Nucleus accumbens (tissue), 56 donors: ENCODE measurements at places on chromosomes 12 and 14.

- DNase-seq = no peak
Measured at GRCh38 chr12:87952850-87953249, 76.4 kb downstream of the C12orf50 start.

DNA sequence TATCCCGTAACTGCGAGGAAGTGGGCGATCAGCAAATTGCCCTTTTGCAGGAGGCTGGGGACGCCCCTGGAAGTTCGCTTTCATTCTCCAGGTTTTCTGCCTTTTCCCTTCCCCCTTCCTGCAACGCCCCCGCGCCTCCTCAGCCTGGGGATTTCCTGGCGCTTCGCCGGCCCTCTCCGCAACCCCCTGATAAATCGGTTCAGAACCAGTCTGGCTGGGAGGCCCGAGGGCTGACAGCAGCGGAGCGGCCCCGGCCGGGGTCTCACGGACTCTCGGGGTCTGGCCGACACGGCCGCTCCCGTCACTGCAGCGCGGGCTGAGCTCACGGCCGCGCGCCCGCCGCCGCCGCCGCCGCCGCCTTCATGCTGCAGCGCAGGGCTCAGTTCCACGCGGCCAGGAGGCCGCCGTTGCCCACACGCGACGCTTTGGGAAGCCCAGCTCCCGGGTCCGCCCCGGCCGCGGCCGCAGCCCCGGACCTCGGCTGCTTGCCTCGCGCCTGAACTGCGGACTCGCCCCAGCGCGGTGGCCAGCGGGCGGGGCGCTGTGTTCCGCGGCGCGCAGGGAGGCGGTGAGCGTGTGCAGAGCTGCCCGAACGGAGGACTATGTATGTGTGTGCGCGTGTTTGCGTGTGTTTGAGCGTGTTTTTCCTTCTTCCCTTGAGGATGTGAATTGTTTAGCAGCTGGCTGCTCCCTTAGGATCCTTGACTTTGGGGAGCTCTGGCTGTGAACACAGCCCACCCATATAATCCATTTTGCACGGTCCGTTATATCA is at the start of gene LRFN5:
Gene LRFN5 (plus strand): TSS at position 345 of the 772 bp plus-strand sequence.
- DNase-seq = peak; percentile 33

DNA sequence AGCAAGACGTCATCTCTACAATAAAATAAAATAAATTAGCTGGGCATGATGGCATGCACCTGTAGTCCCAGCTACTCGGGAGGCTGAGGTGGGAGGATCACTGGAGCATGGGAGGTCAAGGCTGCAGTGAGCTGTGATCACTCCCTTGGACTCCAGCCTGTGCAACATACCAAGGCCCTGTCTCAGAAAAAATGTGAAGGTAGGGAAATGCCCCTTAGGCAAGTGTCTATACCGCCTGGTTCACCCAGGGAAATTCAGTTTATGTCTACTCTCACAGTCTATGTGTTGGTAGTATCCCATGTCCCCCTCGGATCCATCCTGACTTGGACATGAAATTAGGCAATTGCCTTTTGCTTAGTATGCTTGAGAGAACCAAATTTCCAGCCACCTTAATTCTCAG is 88.4 kb upstream of the TMEM132C start:
- DNase-seq = no peak

DNA sequence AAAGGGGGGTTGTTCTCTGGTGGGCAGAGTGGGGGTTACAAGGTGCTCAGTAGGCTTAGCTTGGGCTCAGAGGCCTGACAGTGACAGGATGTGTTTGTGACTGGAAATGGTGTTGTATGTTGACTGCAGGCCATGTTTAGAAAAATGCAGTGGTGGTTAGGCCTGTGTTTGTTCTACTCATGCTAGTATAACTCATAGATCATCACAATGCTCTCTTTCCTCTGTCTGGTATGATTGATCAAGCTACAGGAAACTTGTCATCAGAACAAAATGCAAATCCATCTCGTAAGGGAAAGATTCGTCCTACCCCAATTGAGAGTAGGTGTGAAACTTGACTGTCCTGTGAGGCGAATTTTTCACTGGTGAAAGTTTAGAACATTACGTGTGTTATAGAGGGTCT is 11.8 kb downstream of the TPH2 start:
- no peak for DNase-seq

- no peak for DNase-seq
Measured at GRCh38 chr12:18270958-18271460, 9.7 kb downstream of the PIK3C2G start.

DNA sequence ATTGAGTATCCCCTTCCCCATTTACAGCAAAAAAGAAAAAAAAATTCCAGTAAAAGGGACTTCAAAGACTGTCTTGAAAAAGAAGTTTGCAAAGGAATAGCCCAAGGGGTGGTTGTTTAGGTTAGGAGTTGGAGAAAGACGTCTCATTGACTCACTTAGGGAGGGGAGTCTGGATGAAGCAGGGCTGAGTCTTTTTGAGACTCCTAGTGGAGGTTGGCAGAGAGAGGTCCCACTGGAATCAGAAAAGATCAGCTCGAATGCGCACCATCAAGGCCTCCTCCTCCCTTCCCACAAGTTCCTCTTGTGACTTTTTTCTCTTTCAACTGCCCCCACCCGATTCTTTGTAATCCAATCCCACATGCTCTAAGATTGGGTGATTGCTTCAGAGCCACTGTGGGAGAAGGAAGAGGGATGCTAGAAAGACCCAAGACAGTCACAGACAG is 1.9 kb downstream of the ARHGEF40 start:
- DNase-seq = no peak

DNA sequence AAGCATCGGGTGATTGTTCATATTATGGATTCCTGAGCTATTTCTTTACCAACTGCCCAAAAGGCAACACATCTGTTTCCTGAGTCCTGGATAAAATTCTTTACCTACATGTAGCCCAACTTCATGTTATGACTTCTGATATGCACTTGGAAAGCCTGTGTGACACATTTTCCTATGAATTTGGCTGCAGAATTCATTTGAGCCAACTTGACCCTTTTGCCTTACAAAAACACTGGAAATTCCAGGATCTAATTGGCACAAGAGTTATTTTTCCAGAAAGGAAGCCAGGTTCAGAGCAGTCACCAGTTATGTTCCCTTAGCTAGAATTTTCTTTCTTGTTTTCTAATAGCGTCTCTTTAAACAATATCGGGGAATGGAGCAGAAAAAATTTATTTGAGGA is 202.5 kb upstream of the LRIG3 start:
- DNase-seq = no peak

DNA sequence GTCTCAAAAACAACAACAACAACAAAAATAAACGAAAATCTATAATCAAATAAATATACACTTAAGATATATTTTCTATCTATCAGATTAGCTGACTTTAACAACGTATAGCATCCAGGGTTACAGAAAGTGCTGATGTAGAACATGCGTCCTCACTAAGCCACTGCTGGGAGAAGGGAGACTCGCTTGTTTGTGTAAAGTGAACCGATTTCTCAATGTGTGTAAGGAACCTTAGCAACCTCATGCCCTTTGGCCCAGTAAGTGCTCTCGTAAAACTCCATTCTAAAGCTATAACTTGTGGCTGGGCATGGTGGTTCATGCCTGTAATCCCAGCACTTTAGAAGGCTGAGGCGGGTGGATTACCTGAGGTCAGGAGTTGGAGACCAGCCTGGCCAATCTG is 23.8 kb downstream of the NFKBIA start:
- no peak for DNase-seq

- no peak for DNase-seq
Measured at GRCh38 chr14:32576088-32576795, 247.1 kb downstream of the AKAP6 start.

DNA sequence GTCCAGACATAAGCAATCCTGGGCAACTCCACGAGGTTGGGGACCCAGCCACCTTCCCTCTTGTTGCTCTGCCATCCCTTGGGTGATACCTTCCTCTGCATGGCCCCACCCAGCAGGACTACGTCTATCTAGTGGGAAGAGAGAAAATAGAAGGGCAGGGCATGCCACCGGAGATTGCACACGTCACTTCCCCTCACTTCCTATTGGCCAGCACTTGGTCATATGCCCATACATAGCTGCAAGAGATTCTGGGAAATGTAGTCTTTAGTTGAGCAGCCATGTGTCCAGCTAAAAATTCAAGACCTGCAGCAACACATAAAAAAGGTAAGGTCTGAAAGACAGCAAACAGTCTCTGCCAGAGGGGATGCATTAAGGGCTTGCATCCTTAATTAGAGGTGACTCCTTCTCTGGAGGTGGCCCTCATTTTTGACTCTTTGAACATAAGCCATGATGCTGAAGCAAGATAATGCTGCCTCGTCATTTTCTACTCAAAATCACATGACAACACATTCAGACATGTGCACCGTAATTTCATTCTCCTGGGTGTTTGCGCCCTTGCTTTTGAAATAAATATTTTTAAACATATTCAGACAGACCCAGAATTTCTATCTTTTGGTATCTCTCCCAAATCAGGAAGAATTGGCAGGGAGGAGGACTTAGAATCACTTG is 91.8 kb upstream of the PWP1 start:
- no peak for DNase-seq

- DNase-seq = no peak
Measured at GRCh38 chr14:72774894-72775620, 118.8 kb downstream of the DPF3 start.

- DNase-seq = no peak
Measured at GRCh38 chr14:76713121-76713520, 48.1 kb upstream of the VASH1 start.

GRCh38 chr12:55818886-55819285 is 1.0 kb downstream of the ORMDL2 start:
- DNase-seq = no peak
